Pons (tissue), 1 donor: ENCODE measurements at places on chromosomes 5 and 9.

DNA sequence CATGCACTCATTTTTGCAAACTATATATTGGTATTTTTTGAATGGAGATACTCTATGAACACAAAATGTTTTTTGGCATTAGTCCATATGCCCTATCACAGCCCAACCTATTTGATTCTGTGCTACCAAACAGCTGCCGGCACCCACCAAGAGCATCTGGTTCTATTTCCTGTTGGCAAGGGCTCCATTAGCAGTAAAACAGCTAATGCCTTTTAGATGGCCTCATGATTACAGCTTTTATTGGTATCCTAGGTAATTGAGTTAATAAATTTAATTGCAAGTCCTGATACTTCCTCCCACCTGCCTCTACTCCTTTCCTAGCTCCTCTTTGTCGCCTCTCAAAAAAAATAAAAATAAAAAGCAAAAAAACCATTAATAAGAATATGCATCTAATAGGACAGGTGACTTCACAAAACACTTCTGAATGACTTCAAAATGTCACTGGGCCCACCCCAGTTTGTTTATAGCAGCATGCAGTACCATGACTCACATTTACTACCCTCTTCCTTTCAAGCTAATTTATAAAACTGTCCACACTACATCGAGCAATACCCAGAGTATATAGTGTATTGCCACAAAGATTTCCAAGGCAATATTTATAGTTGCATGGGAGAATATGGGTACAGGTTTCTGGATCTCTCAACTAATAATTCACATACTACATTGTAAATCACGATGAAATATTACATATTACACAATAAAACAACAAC, 620.4 kb downstream of the SLCO4C1 start:
- DNase-seq: no peak

- DNase-seq: no peak
Measured at GRCh38 chr5:55096182-55096581, 6.3 kb upstream of the GZMA start.

DNA sequence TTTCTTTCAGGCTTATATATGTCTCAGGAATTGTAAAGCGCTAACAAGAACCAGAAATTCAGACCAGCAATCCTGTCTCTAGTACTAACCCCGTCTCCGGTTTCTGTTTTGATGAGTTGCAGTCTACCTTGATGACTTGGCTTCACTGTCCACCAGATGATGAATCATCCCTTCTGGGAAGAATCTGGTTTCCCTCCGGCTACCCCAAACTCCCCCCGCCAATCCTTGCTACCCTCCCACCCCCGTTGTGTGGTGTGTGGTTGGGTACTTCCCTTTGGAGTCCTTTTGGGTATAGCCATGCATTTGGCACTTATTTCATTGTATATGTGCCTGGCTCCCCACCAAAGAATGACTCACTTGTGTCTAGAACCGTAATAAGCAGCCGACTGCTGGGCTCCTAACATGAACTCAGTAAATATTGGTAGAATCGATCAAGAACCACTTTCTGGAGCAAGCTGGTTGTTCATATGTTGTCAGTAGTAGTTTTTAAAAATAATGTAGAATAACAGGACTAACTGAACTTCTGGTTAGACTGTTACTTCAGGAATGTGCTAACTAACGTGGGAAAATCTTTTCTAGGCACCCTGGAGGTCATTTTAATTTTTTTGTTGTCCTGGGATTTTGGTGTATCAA, 8.3 kb upstream of the TGFBI start:
- no peak for DNase-seq

- DNase-seq: no peak
Measured at GRCh38 chr5:146068977-146069779, 36.2 kb downstream of the PLAC8L1 start.

- no peak for DNase-seq
Measured at GRCh38 chr9:21656776-21657674, 145.4 kb upstream of the MTAP start.
